Tracheal epithelial cell (primary cell): ENCODE measurements at places on chromosomes 3 and 15. TPM values are rescaled to one million over a fixed set of nuclear protein-coding genes. Genes with fewer than 3 reads are reported as not detected.

SYNPR gene
- not detected in 2 replicates for total RNA-seq

EPHB1 gene
- 0.96 TPM in 1 of 2 replicates, not detected in the other for total RNA-seq

MKRN2OS gene
- 1.7 and 2.2 TPM in 2 replicates for total RNA-seq

ZNF502 gene
- 2.7 and 5.8 TPM in 2 replicates for total RNA-seq

CCDC66 gene
- 13.0 and 14.5 TPM in 2 replicates for total RNA-seq

CACNA1D gene
- under 0.01 TPM in 1 of 2 replicates, not detected in the other for total RNA-seq

CFAP20DC gene
- total RNA-seq: 7.7 and 12.8 TPM in 2 replicates

SAMMSON gene
- total RNA-seq: not detected in 2 replicates

CHST14 gene
- 2.3 and 2.9 TPM in 2 replicates for total RNA-seq

ANKRD28 gene
- total RNA-seq: 39.6 and 41.4 TPM in 2 replicates

CHRNA5 gene
- total RNA-seq: 2.6 and 5.1 TPM in 2 replicates

ATP13A5 gene
- not detected in 2 replicates for total RNA-seq

ZBED2 gene
- 8.3 and 11.8 TPM in 2 replicates for total RNA-seq

CEP19 gene
- 0.72 and 1.9 TPM in 2 replicates for total RNA-seq

TRPM1 gene
- under 0.01 TPM in 1 of 2 replicates, not detected in the other for total RNA-seq

GATM gene
- 2.6 and 4.1 TPM in 2 replicates for total RNA-seq

ZNF197 gene
- 11.6 and 15.6 TPM in 2 replicates for total RNA-seq

CHRFAM7A gene
- total RNA-seq: under 0.01 TPM in 1 of 2 replicates, not detected in the other

CHCHD4 gene
- total RNA-seq: 15.9 and 28.1 TPM in 2 replicates

PLA2G4E gene
- total RNA-seq: 0.21 and 0.96 TPM in 2 replicates

LRRC28 gene
- total RNA-seq: 11.3 and 18.8 TPM in 2 replicates

CCDC54 gene
- not detected in 2 replicates for total RNA-seq

A4GNT gene
- not detected in 2 replicates for total RNA-seq

GHSR gene
- not detected in 2 replicates for total RNA-seq

RETNLB gene
- not detected in 2 replicates for total RNA-seq
